ENCODE measurements at places on chromosomes 5 and 9.

DNA sequence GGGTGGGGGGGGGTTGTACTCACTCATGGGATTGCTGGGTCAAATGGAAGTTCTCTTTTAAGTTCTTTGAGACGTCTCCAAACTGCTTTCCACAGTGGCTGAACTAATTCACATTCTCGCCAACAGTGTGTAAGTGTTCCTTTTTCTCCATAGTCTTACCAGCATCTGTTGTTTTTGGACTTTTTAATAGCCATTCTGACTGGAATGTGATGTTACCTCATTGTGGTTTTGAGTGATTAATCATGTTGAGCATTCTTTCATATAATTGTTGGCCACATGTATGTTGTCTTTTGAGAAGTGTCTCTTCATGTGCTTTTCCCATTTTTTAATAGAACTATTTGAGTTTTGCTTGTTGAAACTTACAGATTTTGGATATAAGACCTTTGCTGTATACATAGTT is 94.9 kb upstream of the PLPPR1 start:
- DNase-seq, result no peak

DNA sequence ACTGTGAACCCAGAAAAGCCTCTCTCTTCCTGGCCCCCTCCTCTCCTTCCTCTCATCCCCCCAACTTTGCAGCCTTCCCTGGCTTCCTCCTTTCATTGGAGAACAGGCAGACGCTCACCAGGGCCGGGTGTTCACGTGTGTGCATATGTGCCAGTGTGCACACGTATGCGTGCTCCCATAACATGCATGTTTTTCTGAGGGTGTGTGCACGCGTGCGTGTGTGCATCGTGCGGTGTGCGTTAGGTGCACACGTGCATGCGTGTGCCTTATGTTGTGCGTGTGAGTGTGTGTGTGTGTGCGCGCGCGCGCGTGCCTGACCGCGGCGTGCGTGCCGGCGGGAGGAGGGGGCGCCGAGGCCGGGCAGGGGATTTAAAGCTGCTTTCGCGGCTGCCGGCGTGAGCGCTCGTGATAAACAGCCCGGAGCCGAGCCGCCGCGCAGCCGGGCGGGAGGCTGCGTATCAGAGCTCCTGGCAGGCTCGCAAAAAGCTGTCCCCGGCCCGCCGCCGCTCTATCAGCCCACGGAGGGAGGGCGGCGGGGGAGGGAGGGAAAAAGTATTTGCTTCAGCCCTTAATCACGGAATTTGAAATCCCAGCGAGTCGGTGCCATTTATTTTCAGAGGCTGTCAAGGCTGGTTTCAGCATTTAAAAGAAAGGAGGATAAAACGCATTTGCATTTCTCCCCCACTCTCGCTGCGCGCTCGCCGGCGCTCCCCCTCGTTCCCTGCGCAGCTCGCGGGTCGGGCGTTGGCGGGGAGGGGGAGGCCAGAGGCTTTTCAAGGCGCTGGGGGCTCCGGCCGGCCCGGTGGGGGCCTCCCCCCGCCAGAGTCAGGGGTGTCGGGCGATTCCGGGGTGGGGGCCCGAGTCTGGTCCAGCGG is 183.9 kb downstream of the C9orf50 start:
- DNase-seq, result peak; percentile 47

DNA sequence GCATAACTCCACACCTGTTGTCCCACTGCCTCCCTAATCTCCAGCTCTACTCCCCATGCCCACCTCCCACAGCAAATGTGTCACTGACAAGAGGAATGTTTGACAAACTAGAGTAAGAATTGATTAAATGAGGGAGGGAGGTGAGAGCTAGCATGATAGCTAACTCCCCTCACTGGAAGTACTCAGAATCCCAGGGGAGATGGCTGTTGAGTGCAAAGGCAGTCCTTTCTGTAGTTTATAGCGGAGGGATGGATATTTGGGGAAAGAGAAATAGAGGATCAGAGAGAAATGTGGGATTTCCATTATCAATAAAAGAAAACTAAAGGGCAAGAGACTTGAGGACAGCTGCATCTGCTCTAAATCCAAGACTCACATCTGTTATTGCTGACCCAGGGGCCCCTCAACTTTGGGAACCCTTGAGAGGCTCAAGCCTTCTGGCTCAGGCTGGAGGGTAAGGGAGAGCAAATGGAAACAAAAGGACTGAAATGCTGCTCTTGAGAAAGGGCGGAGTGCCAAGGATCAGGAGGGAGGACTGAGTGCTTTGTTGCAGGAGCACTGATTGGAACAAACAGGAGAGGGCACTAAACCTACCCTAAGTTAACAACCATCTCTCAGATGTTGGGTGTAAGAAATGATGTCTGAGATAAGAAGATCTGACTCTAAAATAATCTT is 372.1 kb downstream of the NTRK2 start:
- no peak for DNase-seq

GRCh38 chr9:19028835-19029451 is 4.1 kb downstream of the SAXO1 start:
- no peak for DNase-seq

DNA sequence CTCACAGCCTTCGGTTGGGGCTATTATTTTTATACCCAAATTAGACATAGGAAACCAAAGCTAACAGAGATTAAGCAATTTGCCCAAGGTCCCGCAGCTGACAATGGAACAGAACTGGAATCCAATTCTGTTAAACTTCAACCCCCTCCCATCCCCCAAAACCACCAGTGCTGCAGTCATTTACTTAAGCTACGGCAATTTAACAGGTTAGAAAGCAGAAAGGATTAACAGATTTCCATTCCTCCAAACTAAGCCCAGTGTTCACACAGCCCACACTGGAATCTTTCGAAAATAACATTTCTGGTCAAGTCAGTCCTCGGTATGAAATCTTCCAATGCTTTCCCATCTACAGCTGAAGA is 1023.1 kb upstream of the DMAC1 start:
- DNase-seq, result no peak

GRCh38 chr5:14767735-14768507 is 103.4 kb downstream of the OTULIN start:
- DNase-seq, result no peak

- no peak for DNase-seq
Observed at GRCh38 chr5:107129051-107129450, 541.7 kb downstream of the EFNA5 start.

GRCh38 chr9:13847270-13847669 is 466.7 kb downstream of the NFIB start:
- DNase-seq, result no peak

- DNase-seq, result no peak
Observed at GRCh38 chr5:120388016-120388781, 75.9 kb upstream of the PRR16 start.

DNA sequence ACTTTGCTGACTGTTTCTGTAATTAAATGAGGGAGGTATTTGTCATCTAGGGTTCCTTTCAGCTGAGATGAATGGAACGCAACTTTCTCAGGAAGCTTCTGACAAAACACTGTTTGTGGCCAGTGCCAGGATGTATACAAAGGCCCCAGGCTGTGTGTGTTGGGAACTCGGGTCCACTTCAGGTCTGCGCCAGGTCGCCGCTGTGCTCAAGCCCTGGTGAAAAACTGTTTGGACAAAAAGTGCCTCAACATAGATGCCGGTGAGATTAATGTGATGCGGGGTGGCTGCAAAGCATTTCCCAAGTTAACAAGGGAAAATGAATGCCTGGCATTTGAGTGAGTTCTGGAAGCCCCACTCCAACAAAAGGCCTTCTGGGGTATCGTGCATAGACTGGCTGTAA is 156.4 kb downstream of the GABBR2 start:
- DNase-seq, result peak; percentile 37

GRCh38 chr5:10660135-10660534 is 96.3 kb downstream of the ANKRD33B start:
- DNase-seq, result no peak

GRCh38 chr9:19174127-19174912 is 47.0 kb upstream of the PLIN2 start:
- no peak for DNase-seq

DNA sequence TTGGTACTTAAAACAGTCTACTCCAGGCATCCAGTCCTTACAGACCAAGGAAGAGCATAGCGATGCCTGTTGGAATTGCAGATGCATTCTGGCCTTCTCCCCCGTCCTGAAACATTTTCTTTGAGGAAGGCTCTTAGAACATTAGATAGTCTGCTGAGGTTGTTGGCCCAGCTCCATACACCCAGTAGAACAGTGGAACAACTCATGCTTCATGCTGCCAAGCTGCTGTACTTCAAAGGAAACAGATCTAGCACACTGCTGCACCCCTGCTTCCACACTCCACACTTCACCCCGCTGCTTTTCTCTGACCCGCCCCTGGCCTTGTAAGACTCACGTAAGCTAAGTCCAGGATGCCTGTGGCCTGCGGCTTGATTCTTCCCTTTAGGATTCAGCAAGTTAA is 33.4 kb upstream of the NCS1 start:
- peak; percentile 24 for DNase-seq

DNA sequence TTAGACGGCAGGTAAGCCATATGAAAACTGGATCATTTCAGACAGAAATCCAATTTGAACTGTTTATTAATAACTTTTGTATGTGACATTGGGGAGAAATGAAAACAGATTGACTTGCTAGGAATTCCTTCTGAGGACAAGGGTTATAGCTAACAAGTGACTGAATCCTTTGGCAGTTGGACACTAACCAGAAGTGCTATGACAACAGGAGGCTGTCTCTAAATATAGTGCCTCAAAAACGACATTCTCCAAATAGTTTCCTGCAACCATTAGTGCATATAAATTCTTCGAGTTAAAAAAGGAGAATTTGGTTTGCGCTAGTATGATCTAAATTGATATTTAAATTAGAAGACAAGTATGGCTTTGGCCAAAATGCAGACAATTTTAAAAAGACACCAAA is 338.6 kb downstream of the PTPRD start:
- DNase-seq, result no peak

DNA sequence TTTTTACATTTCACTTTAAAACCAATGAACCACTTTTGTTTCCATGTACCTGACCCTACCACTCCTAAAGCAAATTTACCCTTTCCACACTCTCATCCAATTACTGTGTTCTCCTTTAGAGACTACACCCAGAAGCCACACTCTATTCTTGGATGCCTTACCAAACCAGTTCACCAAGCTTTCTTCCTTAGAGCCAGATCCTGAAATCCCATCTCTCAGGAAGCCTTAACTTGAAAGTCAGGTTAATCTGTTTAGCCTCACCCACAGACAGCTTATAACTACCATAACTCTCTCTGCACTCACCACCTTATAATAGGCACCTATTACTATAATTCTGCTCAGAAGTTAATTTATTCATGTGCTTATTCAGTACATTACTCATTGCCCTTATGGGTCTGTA is 4.3 kb downstream of the CSNK1A1 start:
- DNase-seq, result no peak

- DNase-seq, result no peak
Observed at GRCh38 chr5:95626701-95627100, 6.8 kb downstream of the GPR150 start.

GRCh38 chr9:130935648-130936271 is 3.3 kb downstream of the FIBCD1 start:
- no peak for DNase-seq

DNA sequence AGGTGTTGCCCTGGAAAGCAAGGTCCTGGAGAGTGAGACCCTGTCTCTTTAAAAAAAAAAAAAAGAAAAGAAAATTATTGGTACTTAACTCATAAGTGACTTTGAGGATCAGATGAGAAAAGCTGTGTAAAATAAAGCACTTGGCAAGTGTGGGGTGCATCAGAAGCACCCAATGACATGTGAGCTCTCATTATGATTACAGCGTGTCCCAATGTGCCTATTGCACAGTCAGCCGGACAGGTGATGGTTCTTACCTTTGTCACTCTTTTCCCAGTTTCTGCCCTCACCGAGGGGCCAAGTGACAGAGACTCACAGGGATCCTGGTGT is 40.4 kb upstream of the IL17B start:
- no peak for DNase-seq

GRCh38 chr5:58998544-58998943 is 415.7 kb downstream of the RAB3C start:
- no peak for DNase-seq

DNA sequence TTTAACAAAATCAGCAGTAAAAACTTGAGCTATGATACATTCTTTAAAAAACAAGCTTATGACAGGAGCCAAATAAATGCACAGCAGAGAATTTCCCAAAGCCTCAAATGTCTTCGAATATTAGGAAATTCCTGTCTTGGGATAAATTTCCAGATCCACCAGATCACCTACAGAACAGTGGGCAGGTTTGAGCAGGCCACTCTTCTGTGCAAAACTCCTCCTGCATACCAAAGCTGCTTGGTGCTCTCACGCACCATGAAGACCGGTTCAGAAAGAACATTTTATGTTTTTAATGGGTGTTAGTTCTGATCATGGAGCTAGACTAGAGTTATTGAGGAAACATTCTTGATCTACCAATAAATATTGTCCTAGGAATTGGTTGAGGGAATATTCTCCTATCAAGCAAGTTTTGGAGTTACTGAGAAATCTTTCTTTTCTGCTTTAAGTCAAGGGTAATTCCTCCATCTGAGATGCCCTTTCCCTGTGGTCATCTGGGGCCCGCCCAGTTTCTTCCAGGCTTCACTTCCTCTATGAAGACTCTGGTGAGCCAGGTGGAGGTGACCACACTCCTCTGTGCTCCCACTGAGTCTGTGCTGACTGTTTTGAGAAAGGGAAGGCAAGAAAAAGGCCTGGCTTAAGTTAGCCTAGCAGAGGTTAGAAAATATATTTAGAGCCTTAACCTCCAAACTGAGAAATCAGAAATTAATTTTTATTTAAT is 17.9 kb downstream of the TNFSF15 start:
- DNase-seq, result no peak

- no peak for DNase-seq
Observed at GRCh38 chr9:72193478-72193881, 44.2 kb downstream of the GDA start.

GRCh38 chr5:147382776-147383175 is 127.1 kb downstream of the DPYSL3 start:
- no peak for DNase-seq

DNA sequence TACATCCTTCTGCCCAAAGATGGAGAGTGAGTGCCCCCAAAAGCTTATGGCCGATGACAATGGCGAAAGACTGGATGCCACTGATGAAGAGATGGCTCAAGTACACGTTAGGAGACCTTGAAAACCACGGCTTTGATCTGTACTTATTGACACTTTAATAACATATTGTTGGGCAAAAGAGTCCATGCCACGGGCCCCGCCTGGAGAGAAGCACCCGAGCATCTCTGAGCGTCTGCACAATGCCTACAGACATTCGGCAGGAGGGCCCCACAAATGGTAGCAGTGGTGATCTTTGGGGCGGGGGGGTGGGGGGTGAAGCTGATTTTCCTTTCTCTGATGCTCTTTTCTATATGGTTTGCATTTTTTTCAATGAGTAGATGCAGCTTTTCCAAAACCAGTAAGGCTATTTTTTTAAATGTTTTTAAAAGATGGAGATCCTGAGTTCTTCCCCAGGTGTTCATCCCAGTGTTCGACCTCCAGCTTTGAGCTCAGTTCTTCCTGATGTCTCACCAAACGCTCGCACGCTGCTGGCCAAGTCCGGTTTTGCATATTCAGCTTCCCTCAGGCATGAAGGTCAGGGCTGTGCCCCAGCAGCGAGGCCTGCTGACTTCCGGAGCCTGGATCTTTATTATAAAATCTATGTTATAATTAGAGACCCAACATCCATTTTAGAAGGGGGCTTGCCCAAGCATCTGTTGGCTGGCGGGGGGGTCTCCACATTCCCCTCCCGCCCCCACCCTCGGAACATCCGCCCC is 34.3 kb upstream of the BARHL1 start:
- DNase-seq, result no peak
